Left ventricle myocardium superior (tissue), 1 donor: ENCODE measurements at places on chromosomes 7 and 10. TPM values are rescaled to one million over a fixed set of nuclear protein-coding genes. Genes with fewer than 3 reads are reported as not detected.
A peak's percentile ranks its signal among the peaks of the same experiment; 100 is the strongest.

DNA sequence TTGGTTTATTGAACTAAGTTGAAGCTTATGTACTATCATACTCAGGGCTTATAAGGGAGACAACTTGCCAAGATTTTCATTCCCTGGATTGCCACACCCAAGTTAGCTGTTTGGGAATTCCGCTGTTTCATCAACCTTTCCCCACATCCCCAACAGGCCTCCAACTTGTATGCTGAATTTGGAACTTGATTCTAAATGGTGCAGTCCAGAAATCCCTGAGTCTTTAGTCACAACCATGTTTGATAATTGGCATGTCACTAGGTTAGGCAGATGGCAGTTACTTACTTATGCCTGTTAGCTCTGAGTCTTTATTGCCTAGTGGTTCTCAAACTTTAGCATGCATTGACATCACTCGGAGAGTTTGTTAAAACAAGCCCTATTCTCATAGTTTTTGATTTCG lies 135.4 kb upstream of the PRPS1L1 start:
- DNase-seq = no peak

GRCh38 chr7:84154991-84155781 lies 39.4 kb downstream of the SEMA3A start:
- no peak for DNase-seq

DNA sequence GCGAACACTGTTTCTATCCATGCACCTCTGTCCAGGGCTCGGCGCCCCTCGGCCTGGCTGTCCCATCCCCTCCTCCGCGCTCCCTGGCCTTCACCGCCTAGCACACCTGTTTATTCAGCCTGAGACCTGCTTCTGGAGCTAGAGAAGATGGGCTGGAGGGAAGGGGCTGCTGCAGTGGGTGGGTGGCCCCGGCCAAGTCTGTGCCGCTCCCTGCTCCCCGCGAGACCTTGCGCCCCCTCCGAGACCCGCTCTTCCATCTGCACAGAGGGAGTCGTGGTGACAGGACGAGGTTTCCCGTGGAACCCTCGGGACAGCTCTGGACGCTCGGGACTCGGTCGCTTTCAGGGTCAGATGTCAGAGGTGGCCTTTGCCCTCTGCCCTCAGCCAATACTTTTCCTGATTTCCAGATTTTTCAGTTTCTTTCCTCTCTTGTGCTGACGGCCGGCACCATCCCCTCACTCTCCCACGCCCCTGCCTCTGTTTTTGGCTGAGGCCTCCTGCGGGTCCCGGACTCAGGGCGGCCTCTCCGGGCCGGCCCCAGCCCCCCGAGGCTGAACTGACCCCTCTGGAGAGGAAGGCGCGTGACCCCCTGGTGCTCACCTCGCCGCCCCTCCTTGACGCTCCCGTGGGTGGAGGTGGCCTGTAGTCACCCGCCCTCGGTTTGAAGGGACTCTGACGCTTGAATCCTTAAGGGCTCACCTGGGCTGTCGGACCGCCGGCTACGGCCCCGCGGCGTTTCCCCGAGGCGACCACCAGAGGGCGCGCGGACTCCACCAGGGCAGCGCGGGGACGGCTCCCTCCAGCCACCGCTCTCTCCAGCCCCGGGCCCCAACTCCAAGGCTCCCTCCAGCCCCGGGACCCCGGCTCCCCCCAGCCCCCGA lies 15.6 kb downstream of the SHH start:
- DNase-seq = peak; percentile 76

- no peak for DNase-seq
These were observed 102.6 kb upstream of the AFAP1L2 start for GRCh38 chr10:114506871-114507385.

DNA sequence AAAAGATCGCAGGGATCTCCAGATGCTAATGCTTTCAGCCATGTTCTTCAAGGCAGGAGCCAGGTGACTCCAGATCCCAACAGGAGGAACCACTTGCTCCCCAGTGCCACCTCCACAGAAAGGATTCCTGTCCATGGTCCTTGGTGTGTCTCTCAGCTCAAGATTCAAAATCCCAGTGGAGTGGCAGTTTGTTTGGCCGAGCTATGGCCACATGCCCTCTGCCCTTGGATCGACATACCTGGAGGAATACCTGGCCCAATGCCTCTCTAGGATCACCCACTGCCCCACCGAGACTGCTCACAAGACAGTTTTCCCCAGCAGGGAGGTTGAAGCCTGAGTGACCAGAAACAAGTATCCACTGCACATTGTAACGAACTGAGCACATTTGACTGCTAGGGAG lies 3.9 kb upstream of the GPRIN2 start:
- no peak for DNase-seq

DNA sequence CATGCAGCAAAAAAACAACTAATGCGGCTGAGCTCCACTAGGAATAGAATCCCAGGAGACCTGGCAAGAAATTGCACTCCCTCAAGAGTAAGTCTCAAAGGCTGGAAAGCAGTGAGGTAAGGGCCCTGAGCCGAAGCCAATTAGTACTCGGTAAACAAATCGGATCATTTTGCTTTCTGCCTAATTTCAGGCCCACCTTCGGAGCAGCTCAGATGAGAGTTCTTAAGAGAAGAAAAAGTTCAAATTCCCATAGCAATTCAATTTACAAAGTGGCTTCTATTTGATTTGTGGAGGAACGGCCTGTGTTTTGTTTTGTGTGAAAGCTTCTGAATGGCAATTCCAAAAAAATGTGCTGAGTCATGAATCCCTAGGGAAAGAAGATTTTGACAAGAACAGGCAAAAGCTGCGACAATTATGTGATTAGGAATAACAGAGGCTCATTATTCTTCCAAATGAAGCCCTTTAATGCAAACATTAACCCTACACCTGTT lies 60.9 kb downstream of the SLC16A9 start:
- DNase-seq = no peak

GRCh38 chr10:86224354-86225102 lies 142.1 kb downstream of the GRID1 start:
- DNase-seq = no peak

- DNase-seq = peak; percentile 52
These were observed at the start of gene ITGA8 for GRCh38 chr10:15719899-15720634. TSS of gene ITGA8 (minus strand) at chr10:15719922. CDS start at chr10:15719771, 151 bp downstream.

- no peak for DNase-seq
These were observed 437.9 kb downstream of the POM121L12 start for GRCh38 chr7:53473371-53473770.

- no peak for DNase-seq
These were observed 29.6 kb downstream of the MINPP1 start for GRCh38 chr10:87534173-87534858.

GRCh38 chr7:27641581-27642230 lies 21.0 kb downstream of the HIBADH start:
- no peak for DNase-seq

DNA sequence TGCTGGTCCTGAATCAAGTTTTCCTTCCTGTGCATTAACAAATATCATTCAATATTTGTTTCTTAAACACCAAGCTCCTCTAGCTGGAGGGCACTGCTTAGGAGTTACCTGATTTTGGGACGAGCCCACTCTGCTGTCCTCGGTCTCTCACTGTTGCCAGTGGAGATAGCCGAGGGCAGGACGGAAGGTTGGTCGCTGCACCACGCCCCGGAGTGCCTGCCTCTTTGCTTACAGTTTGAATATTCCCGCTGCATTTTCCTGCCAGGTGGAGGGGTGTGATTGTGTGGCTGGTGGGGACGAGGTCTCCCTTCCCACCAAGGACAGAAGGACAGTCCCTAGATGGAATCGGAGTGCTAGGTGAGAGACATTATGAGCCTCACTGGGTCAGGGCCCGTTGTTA lies 201.5 kb downstream of the DNAJB6 start:
- DNase-seq = no peak

DNA sequence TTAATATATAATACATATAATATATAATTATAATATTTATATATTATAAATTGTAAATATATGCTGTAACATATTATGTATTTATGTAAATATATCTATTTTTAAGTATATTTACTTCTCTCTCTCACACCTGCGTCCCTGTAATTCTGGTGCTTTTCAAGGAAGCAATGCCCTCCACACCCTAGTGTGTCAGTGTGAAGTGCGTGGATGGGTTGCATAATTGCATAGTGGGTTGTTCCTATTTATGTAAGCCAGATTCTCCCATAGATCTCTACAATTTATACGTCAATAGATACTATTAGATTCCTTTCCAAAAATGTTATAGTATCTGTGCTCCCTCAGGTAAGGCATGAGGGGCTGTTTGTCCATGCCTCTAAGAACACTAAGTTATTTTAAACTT lies 49.9 kb upstream of the CPN1 start:
- no peak for DNase-seq

GRCh38 chr7:16754856-16755317 lies 1.3 kb downstream of the TSPAN13 start:
- no peak for DNase-seq

DNA sequence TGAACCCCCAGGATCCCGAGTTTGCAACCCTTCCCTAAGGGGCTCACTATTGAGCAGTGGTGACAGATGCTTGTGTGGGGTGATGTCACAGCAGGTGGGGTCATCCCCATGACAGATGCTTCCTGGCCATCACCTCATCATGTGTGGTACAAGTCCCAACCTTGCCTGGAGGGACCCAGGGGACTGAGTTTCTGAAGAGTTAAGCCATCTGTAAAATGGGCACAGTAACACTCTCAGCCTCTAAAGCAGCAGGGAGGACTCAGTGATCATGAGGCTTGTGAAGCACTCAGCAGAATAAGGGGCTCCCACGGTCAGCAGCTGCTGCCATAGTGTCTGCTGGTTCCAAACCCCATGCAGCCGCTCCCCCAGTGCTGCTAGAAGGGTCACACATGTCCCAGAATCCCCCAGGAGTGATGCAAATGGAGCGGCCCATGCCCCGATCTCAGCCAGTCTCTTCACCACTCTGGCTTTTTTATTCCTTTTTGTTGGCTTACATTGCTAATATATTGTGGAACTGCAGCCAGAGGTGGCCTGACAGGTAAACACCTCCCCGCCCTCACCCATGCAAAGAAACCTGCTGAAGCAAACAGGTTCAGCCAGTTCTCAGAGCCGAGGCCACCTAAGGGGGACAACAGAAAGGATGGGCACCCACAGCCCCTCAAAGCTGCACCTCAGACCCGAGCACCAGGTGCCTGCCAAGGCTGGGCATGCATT lies 102.1 kb upstream of the PDGFA start:
- no peak for DNase-seq

DNA sequence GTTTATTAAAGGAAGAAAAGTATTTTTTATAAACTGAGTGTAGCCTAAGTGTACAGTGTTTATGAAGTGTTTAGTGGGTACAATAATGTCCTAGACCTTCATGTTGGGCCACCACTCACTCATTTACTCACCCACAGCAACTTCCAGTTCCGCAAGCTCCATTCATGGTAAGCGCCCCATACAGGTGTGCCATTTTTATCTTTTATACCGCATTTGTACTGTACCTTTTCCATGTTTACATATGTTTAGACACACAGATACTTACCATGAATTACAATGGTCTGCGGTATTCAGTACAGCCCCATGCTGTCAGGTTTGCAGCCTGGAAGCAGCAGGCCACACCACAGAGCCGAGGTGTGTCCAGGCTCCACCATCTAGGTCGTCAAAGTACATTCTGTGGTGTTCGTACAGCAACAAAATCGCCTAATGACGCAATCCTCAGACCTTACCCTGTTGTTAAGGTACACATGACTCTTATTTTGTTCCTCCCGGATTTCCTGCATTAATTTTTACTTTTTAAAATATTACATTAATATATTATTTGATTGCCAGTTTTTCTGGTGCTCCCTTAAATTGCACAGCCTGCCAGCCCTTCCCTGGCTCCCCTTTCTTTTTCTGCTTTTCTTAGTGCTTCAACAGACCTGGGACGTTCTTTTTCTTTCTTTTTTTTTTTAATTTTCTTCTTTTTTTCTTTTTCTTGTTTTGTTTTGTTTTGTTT lies 881 bp upstream of the SSBP1 start:
- DNase-seq = no peak

ZPBP gene
- total RNA-seq = not detected

PRR15 gene
- total RNA-seq = 0.35 TPM

TAS2R16 gene
- not detected for total RNA-seq

CPVL gene
- total RNA-seq = 72.6 TPM

NKX1-2 gene
- not detected for total RNA-seq
